NCI-H446 (cell line): ENCODE measurements at places on chromosomes 1 and 21.
A peak's percentile ranks its signal among the peaks of the same experiment; 100 is the strongest.

DNA sequence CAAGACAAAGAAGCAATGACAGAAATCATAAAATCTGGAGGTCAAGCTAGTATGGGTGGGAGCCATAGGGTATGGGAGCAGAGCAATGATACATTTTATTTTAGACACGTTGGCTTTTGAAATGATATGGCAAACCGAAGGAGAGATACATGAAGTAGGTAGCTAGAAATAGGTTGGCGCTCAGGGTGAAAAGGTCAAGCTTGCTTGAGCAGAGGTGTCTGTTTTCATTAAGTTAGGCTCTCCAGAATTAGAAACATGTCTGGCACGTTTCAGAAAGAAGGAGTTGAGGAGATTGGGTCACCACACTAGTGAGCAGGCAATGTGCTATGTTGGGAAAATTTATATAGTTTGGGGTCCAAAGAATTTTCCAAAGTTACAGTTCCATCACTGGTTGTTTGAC is 151.4 kb downstream of the AMY1C start:
- DNase-seq: no peak

- DNase-seq: no peak
Observed at GRCh38 chr1:181141431-181141910, 53.0 kb downstream of the IER5 start.

DNA sequence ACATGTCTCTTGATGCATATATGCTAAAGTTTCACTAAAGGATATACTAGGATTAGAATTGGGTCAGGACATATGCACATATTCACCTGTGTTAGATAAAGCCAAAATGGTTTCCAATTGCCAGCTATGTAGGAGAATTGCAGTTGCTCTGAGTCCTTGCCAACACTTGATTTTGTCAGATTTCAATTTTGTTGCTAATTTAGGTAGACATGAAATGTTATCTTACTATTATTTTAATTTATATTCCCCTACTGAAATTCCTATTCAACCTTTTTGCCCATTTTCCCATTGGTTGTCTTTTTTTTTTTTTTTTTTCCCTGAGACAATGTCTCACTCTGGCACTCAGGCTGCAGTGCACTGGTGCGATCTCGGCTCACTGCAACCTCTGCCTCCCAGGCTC is 13.4 kb downstream of the HDAC1 start:
- no peak for DNase-seq

DNA sequence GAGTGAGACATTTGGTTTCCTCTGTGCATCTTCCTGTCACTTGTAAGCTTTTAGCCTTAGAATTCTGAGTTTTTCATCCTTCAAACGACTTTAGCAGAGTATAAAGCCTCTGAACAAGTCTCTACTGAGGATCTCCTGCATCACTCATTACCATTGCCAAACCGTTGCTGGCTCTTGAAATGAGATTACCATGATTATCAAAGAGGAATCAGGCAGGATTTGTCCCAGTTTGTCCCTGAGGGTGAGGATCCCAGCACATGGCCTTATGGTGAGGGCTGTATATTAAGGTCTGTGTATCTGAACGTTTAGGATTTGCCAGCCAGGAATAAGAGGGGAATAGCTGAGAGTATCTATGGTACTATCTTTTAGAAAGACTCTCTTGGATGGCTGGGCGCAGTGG is 169.5 kb upstream of the L1TD1 start:
- DNase-seq: no peak

- DNase-seq: no peak
Observed at GRCh38 chr1:168605443-168605842, 29.0 kb downstream of the XCL1 start.

DNA sequence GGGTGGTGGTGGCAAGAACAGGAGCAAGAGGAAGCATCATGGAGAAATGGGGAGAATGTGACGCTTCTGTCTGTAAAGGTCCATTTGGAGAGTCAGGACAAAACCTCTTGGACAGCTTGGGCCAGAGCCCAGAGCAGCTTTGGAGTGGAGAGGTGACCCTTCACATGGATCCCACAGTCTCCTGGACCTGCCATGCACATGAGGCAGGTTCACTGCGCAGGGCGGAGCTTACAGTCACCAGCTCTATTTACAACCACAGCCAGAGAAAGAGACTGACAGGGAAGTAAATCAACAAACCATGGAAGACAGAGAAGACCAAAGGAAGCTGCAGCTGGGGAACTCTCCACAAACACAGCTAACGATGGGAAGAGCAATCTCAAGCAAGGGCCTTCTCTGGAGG is 828 bp upstream of the RGS8 start:
- no peak for DNase-seq

- no peak for DNase-seq
Observed at GRCh38 chr1:151130987-151131586, 15.3 kb downstream of the SEMA6C start.

DNA sequence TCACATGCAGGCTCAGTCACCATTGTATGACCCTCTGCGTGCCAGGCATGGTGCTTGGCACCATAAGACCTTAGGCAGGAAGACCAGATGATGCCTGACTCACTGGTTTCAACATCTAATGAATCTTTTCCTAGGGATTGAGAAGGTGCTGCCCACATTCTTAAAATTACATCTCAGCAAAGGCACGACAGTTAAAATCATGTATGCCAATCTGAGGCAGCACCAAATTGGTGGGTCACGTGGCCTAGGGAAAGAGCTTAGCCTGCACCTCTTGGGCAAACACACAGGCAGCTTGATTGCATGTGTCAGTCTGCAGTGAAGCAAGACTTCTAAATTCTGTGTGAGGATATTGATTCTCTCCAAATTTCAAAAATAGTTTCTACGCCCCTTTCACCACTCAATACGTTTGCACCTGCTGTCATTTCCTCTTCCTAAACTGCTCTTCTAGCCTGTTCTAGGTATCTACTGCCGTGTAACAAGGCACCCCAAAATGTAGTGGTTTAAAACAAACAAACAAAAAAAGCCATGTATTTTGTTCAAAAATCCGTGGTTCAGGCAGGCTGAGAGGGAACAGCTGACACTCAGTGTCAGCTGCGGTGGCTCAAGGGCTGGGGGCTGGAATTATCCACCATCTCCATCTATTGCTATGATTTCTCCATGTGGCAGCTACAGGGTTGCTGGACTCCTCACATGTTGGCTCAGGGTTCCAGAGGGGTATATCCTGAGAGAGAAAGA is 160.2 kb upstream of the FGGY start:
- DNase-seq: no peak

GRCh38 chr21:32315511-32316281 is 17.0 kb downstream of the MRAP start:
- no peak for DNase-seq

- no peak for DNase-seq
Observed at GRCh38 chr1:80509965-80510522, 1290.7 kb upstream of the ADGRL2 start.

- DNase-seq: no peak
Observed at GRCh38 chr1:222899471-222899870, 84.6 kb downstream of the DISP1 start.

DNA sequence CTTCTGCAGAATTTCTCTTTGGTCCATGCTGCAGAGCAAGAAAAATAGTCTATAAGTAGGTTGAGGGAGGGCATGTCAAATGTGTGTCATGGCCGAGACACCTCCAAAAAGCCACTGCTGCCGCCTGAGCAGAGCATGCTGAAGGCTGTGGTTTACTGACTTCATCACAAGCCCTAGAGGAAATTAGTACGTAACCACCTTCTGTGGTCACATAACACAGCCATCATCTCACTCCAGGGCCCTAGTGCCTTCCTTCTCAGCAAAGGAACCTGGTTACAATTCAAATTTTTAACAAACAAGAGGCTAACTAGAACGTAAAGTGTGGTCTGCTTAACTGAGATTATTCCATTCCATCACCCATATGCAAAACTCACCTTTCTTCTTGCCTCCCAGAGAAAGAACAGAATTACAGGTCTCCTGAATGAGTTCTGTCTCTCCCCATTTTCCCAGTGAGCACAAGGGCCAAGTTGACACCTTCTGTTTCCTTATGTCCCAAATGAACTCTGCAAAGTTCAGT is at the start of gene PTPN22:
Gene PTPN22 (minus strand): TSS at position 116 of the 517 bp plus-strand sequence.
- no peak for DNase-seq

DNA sequence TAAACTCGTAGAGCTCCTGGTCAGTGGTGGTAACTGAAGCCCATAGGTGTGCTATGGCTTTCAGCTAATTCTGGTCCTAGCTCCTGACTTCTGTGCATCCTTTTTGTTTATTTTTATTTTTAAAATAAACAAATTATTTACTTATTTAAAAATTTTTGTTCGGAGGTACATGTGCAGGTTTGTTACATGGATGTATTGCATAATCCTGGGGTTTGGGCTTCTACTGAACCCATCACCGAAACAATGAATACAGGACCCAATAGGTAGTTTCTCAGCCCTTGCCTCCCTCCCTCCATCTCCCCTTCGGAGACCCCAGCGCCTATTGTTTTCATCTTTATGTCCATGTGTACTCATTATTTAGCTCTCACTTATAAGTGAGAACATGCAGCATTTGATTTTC is 143.8 kb downstream of the URB2 start:
- DNase-seq: no peak

DNA sequence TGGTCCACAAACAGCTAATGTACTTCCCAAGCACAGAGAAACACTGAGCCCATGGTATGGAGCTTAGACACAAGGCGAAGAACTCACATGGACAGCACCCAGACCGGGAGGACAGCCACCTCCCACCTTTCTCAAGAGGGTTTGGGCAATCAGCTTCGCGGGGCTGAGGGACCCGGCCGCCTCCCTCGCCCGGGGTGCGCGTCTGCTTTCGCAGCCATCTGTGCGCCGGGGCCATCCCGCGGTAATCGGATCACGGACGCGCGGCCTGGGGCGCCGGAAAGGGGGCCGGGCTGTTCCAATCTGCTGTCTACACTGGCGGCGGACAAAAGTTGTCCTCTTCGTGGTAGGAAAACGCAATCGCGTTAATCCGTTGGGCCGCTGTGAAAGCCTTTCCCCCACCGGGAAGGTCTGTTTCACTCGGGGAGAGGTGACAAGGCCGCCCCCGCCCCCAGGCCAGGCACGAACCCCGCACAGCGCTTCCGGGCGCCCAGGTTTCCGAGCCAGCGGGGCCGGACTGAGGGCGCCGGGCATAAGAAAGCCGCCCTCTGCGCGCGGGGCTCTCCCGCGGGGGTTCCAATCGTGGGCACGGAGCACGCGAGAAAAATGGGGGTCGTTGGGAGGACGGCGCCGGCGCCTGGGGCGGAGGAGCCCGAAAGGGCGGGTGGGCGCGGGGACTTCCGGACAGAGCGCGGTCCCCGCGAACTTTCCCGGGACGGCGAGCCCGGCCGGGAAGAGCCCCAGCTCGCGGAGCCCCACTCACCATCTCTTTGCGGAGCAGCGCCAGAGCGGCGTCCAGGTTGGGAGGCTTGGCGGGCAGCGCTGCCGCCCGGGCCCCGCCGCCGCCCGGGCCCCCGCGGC is 664 bp downstream of the FAM89A start:
- peak; percentile 10 for DNase-seq

DNA sequence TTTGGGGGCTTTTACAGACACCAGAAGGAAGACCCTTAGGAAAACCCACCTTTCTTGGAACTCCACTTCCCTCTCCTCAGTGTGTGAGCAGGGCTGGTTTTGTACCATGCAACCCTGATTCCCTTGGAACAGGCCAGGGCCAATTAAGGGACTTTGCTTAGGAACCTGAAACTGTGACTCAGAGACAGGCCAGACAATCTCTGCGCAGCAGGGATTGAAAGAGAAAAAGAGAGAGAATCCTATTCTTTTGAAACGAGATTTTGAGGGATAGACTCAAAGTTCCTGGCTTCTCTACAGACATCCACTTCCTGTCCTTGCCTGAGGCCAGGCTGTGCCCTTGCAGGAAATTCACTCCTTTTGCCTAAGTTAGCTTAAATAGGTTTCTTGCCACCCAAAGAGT is 23.1 kb upstream of the C1orf198 start:
- DNase-seq: no peak

DNA sequence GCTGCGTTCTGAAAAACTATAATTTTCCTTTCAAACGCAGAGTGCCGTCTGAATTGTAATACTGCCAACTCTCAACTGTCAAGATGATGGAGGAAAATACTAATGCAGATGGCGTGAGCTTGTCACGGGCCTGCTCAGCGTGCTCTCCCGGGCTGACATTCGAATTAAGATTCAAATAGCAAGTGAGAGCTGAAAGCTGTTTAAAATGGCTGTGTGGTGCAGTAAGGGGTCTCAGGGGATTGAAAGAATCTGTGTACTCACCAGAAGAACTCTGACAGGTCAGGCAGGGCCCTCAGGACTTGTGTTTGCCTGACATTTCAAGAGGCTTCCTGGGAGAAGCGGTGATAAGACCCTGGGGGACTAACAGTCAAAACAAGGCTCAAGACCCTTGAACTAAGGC is 33.1 kb downstream of the ZMYND12 start:
- peak; percentile 44 for DNase-seq

DNA sequence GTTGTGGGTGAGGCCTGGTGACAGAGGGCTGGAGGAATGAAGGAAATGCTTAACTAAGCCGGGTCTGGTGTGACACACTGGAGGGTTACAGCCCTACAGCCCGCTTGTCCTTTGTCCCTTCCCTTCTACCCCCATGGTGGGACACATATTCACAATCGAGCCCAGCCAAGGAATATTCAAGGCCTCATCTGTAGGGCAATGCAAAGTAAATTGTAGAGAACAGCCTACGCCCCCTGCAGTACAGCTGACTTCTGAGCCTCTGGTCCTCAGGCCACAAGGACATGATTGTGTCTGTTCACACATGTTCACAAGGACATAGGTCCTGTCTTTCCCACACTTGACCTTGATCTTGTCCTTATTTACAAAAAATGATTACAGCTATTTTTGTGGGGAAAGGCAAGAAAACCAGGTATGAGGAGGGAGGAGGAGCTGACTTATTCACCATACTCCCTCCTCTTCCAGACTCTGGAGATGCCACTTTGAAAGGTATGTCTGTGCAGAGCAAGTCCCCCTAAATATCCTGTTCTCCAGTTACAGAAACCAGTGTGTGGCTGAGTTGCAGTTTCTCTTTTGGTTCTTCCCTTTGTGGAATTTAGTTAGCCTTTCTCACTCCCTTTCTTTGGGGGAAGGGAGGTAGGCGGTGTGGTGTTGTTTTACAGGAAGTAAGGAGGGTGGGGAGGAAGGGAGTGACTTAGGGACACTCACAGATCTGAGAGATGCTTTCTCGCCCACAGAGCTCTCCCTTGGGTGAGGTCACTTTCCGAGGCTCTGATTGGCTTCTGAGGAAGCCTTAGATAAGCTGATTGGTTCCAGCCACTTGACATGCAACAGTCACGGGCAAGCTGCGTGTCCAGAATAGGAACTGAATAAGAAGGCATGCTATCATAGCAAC is 14.6 kb downstream of the POLR3GL start:
- DNase-seq: peak; percentile 19

DNA sequence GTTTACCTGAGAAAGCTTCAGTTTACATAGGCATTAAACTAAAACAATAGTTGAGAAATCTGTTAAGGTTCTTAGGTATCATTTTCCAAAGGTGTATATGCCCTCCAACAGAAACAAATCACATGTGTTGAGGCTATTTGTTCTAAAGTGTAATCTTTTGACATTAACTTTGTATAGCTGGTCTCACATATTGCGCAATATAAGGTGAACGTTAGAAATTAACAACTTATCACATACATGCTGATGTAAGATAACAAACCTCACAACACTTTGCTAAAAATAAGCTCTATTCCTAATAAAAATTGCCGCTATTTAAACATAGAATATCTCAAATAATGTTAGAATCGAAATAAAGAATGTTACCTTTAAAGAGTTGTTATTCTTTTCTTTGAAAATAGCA is 340.6 kb downstream of the SRGAP2C start:
- DNase-seq: no peak

GRCh38 chr1:228917755-228918154 is 182.5 kb downstream of the RHOU start:
- DNase-seq: no peak
